ENCODE measurements at places on chromosomes 6 and 20. TPM values are rescaled to one million over a fixed set of nuclear protein-coding genes. Genes with fewer than 3 reads are reported as not detected.

Gene DLK2
- 2.0 TPM for total RNA-seq

Gene MUC21
- total RNA-seq: not detected

Gene HDGFL1
- total RNA-seq: not detected

Gene OPN5
- not detected for total RNA-seq

- H3K4me3 ChIP-seq: no peak overlapping the region
- no peaks in the 10 kb centered on the region for H3K27me3 ChIP-seq
- no peak overlapping the region for H3K27ac ChIP-seq
- no peaks in the 10 kb centered on the region for H3K36me3 ChIP-seq
These were observed 89.6 kb upstream of the HMGCLL1 start for GRCh38 chr6:55668591-55668990.

DNA sequence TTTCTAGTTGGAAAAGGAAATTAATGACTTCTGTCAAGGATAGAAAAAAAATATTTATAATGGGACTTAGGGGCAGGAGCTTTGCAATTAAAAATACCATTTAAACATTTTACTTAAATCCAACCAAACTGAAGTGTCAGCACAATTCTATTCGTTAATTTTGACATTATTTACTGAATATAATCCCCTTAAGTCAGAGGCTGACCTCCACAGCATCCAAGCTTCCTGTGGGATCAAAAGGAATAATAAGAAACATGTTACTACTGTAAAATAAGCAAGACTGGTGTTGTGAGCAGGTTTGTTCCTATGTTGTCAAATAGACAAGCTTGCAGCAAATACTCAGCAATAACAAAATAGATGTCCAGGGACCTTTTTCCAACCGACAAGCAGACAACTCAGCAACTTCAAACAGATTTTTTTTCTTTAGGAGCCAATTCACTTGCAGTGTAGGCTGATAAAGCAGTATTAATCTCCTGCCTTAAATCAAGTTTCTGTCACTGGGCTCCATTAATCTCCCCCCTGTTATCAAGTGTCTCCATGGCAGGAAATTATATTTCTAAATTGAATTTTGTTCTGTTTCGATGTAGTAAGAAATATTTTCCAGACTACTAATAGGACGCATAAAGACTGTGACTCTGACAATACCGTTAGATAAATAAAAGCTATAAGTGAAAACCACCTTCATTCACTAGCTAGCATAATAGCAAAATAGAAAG, 157.4 kb downstream of the HACE1 start:
- no peak for DNase-seq
- peaks cover 13% of the 10 kb centered on the region for H3K4me1 ChIP-seq
- H3K36me3 ChIP-seq: no peaks in the 10 kb centered on the region
- H3K4me3 ChIP-seq: no peak overlapping the region

DNA sequence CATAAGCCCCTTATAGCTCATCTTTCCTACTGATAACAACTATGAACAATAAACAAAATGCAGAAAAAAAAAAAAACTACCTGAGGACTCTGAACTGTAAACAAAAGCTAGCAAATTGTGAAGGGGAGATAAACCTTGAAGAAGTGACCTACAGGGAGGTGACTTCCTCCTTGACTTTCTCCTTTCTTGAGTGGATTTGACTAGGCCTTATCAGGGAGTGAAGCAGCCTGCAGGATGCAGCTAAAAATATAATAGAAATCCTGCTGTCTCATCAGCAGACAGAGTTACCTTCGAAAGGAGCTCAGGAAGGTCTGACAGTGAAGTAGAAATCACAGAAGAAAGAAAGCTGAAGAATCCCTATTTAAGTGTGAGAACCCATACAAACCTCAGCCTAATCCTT, 322.0 kb upstream of the HTR1E start:
- H3K4me3 ChIP-seq: no peak overlapping the region
- no peaks in the 10 kb centered on the region for H3K27me3 ChIP-seq
- no peaks in the 10 kb centered on the region for H3K4me1 ChIP-seq
- H3K27ac ChIP-seq: no peak overlapping the region
- H3K36me3 ChIP-seq: no peaks in the 10 kb centered on the region
- DNase-seq: no peak

DNA sequence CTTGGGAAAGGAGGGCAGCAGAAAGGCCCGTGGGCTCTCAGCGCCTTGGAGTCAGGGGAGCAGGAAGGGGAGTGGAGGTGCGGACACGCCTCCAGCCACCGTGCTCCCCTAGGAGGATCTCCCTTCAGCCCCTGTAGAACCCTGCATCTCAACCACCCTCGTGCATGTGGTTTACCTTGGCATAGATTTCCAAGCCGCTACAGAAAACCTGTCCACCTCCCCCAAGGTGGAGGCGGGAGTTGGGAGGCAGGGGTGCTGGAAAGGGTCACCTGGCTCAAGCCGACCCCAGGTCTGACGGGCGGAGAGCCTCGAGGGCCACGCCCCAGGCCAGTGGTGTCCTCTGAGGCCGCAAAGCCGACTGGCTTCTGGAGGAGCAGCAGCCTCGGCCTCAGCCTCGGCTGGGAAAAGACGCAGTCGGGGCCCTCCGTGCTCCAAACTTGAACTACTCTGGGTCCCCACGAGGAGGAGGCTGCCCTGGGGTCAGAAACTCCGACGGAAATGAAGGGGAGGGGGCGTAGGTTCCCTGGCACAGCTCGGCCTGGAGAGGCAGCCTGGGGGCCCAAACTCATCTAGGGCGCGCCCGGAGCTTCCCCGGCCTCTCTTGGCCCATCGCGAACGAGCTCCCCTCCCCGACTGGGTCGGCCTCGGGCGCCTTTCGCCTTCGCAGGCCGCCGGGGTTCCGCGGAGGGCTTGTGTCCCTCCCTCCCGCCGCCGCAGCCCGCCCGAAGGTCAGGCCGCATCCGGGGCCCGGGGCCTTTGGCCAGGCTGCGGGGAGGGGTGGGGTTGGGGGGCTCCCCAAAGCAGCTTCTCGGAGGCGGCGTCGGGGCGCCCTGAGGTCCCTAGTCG, 6.3 kb upstream of the FOXF2 start:
- peak overlapping the region; percentile 64 for H3K4me3 ChIP-seq
- no peaks in the 10 kb centered on the region for H3K36me3 ChIP-seq
- peak overlapping the region; percentile 79 for H3K27ac ChIP-seq

GRCh38 chr6:130796313-130796905, 30.8 kb upstream of the SMLR1 start:
- peaks cover 13% of the 10 kb centered on the region for H3K4me1 ChIP-seq
- peak; percentile 66 for DNase-seq
- no peak overlapping the region for H3K27ac ChIP-seq
- peaks cover 9% of the 10 kb centered on the region for H3K36me3 ChIP-seq
- no peak overlapping the region for H3K4me3 ChIP-seq

- DNase-seq: no peak
- no peaks in the 10 kb centered on the region for H3K27me3 ChIP-seq
- H3K4me1 ChIP-seq: no peaks in the 10 kb centered on the region
- H3K36me3 ChIP-seq: peaks cover 10% of the 10 kb centered on the region
- H3K27ac ChIP-seq: no peak overlapping the region
These were observed 24.0 kb downstream of the HBS1L start for GRCh38 chr6:135030532-135031178.

DNA sequence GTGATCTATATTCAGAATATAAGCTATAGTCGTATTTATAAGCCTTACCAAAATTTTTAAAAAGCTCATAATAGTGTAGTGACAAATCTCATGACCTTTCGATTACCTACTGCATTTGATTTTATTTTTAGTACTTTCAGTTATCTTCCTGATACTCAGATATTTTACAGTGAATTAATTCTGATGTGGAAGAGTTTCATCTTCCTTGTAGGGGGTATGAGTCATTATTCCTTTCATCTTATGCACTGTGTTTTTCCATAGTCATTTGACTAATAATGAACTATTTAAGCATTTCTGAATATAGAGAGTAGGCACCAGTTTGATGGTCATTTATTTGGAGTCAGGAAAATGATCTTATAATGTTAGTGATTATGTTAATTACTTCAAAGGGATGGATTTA, 36.4 kb downstream of the HDGFL1 start:
- no peaks in the 10 kb centered on the region for H3K36me3 ChIP-seq
- no peak for DNase-seq
- H3K4me3 ChIP-seq: no peak overlapping the region
- H3K4me1 ChIP-seq: no peaks in the 10 kb centered on the region
- H3K27me3 ChIP-seq: no peaks in the 10 kb centered on the region
- H3K27ac ChIP-seq: no peak overlapping the region

GRCh38 chr6:280775-281468, 11.4 kb upstream of the DUSP22 start:
- H3K27ac ChIP-seq: no peak overlapping the region
- H3K27me3 ChIP-seq: peaks cover 14% of the 10 kb centered on the region
- H3K36me3 ChIP-seq: no peaks in the 10 kb centered on the region
- DNase-seq: no peak

- H3K4me3 ChIP-seq: peak within 1 kb of the TSS; percentile 94
- DNase-seq: no peak
- peaks cover 1% of the 10 kb centered on the region for H3K27me3 ChIP-seq
These were observed at the start of gene NFYA for GRCh38 chr6:41072836-41073202. Gene NFYA (plus strand): TSS chr6:41072974. CDS start chr6:41079090, 6,116 bp downstream.

GRCh38 chr6:141594874-141595273, 537.9 kb upstream of the GJE1 start:
- no peak overlapping the region for H3K27ac ChIP-seq
- H3K27me3 ChIP-seq: no peaks in the 10 kb centered on the region
- peaks cover 23% of the 10 kb centered on the region for H3K4me1 ChIP-seq
- no peak for DNase-seq
- peaks cover 21% of the 10 kb centered on the region for H3K36me3 ChIP-seq
- H3K4me3 ChIP-seq: no peak overlapping the region

GRCh38 chr6:129750360-129750759, 40.4 kb upstream of the ARHGAP18 start:
- peak overlapping the region; percentile 83 for H3K4me3 ChIP-seq
- H3K27ac ChIP-seq: peak overlapping the region; percentile 97
- H3K4me1 ChIP-seq: peaks cover 79% of the 10 kb centered on the region
- no peak for DNase-seq
- no peaks in the 10 kb centered on the region for H3K27me3 ChIP-seq

GRCh38 chr6:79469376-79470246, 67.6 kb downstream of the LCA5 start:
- H3K4me1 ChIP-seq: peaks cover 30% of the 10 kb centered on the region
- no peaks in the 10 kb centered on the region for H3K36me3 ChIP-seq
- DNase-seq: no peak
- no peaks in the 10 kb centered on the region for H3K27me3 ChIP-seq

DNA sequence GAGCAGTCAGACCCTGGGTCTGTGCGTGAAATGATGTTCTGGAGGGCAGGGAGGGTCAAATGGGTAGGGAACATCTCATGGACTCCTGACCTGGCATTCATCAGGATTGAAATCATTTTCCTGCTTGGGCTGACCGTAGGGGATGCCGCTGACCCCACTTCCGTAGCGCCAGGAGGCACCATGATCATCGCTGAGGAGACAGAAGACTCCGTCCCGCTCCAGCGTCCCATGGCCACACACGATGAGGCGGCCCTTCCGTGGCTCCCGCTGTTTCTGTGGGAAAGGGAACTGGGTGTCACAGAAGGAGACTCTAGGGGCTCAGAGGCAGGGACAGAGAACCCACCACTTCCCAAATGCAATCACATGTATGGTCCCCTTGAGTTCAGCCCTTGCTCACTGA, 2.3 kb downstream of the NEU1 start:
- no peak overlapping the region for H3K4me3 ChIP-seq
- peaks cover 3% of the 10 kb centered on the region for H3K27me3 ChIP-seq
- H3K4me1 ChIP-seq: peaks cover 25% of the 10 kb centered on the region
- no peak overlapping the region for H3K27ac ChIP-seq

- H3K36me3 ChIP-seq: no peaks in the 10 kb centered on the region
- H3K27ac ChIP-seq: no peak within 1 kb of the TSS
- no peak for DNase-seq
- no peaks in the 10 kb centered on the region for H3K4me1 ChIP-seq
- H3K4me3 ChIP-seq: peak within 1 kb of the TSS; percentile 27
These were observed at the start of gene COL21A1 for GRCh38 chr6:56246881-56247653. Gene COL21A1 (minus strand): TSS chr6:56247580. CDS start chr6:56182618, 64,962 bp downstream.

GRCh38 chr20:54054516-54054915, 15.9 kb downstream of the BCAS1 start:
- no peaks in the 10 kb centered on the region for H3K36me3 ChIP-seq
- no peak overlapping the region for H3K27ac ChIP-seq
- H3K4me1 ChIP-seq: 0 out of 2 replicates have a peak, but pooled peaks cover under 1% of the 10 kb centered on the region
- peaks cover 6% of the 10 kb centered on the region for H3K27me3 ChIP-seq
- no peak overlapping the region for H3K4me3 ChIP-seq

GRCh38 chr20:25285856-25286798, 38.2 kb downstream of the PYGB start:
- no peaks in the 10 kb centered on the region for H3K4me1 ChIP-seq
- peaks cover 27% of the 10 kb centered on the region for H3K36me3 ChIP-seq
- H3K27ac ChIP-seq: no peak overlapping the region

- H3K36me3 ChIP-seq: no peaks in the 10 kb centered on the region
- H3K4me1 ChIP-seq: no peaks in the 10 kb centered on the region
- DNase-seq: no peak
- H3K27ac ChIP-seq: no peak overlapping the region
These were observed 120.8 kb upstream of the CDYL start for GRCh38 chr6:4655196-4656025.
